ENCODE measurements at places on chromosomes 3 and 15.

DNA sequence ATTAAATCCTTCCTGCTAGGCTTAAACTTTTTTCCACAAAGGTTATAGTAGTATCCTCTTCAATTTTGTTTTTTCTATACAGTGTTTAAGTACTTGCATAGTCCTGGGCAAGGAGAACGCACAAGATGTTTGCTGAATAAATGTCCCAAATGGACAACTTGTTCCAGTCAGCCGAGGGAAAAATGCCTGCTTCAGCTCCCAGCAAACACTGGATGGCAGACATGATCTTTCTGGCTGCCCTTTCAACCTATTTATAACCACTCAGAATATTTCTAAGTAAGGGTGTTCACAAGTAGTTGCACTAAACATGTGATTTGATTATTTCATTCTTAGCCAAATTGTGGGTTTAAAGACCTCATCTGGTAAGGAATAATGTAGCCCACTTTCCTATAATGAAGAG, 29.8 kb downstream of the GNB4 start:
- DNase-seq, result peak; percentile 51

- DNase-seq, result no peak
Measured at GRCh38 chr3:45131201-45131600, 15.0 kb downstream of the CDCP1 start.

DNA sequence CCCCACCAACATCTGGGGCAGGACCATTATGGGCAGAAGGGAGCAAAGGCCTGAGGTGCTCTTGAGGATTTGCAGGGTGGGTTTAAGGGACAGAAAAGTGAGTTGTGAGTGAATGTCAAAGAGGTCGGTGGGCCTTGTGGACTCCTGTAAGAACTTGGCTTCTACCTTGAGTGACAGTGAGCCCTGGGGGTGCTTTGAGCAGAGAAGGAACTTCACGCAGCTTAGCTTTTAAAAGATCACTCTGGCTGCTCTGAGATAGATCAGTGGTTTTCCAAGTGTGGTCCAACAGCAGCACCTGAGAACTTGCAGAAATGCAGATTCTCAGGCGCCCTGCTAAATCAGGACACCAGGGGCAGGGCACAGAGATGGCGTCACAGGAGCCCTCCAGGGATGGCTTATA, 15.3 kb upstream of the ALAS1 start:
- no peak for DNase-seq

DNA sequence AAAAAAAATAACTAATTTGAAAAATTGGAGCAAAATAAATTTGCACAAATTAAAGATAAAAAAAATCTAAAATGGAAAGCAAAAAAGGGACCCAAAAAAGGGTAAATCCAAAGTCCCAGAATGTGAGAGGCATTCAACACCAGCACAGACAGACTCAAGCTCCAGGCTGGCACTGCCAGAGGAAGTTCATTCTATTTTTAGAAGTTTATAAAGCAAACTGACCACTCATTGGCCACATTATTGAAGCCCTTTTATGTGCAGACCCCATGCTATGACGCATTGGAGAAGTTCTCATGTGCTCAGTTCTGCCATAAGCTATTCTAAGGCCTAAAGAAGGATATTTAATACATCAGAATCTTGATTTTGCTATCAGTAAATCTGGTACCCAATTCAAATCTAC, 17.6 kb upstream of the BOC start:
- DNase-seq, result no peak

- no peak for DNase-seq
Measured at GRCh38 chr3:445960-446359, 249.4 kb downstream of the CHL1 start.

DNA sequence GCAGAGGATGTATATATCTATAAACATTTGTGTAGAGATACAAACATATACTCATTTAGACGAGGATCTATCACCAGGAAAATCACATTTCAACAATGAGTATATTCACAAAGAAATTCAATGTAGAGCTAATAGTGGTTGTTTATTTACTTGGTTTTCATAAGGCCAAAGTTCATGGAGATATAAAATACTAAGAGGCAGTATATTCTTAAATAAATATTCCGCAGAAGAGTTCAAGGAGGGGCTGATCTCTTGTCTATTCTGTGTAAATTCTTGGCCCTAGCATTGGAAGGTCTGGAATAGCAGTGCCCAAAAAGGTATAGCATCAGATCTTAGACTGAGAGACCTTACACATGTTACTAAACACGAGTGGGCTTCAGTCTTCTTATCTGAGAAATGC, 122.1 kb downstream of the EDEM1 start:
- no peak for DNase-seq

- peak; percentile 73 for DNase-seq
Measured at GRCh38 chr3:40116478-40117177, 192.9 kb upstream of the EIF1B start.

- DNase-seq, result no peak
Measured at GRCh38 chr3:160987982-160988964, 116.9 kb downstream of the B3GALNT1 start.

DNA sequence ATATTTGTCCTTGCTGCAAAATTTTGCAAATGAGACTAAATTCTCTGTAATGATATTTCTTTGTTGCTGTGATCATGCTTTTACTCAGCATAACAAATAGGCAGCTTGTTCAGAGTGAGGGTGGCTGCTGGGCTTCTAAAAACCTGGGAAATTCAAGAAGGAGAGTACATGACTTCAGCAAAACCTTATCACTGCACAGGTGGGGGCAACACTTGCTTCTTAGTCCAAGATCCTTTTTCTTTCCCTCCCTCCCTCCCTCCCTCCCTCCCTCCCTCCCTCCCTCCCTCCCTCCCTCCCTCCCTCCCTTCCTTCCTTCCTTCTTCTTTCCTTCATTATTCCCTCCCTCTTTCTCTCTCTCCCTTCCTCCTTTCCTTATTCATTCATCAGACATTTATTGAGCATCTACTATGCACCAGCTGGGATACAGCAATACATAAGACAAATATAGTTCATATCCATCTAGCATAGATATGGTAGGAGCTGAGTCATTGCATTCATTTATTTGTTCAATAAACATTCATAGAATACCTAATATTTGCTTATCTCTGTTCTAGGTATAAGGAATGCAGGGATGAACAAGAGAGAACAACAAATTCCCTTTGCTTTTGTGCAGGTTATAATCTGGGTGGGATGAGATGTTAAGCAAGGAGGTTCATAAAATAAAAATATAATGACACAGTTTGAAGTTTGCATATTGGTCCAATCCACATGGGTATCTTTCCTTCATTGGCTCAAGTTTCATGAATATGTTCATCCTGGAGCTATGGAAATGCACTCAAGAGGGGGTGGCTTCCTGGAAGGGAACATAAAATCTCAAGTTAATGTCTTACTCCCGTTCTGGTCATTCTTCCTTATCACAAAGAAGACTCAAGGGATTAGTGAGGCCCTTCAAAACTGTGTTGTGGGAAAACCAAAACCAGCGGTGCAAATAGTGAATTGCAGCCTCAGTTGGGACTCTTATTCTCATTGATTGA, 210.7 kb downstream of the PDCD6IP start:
- no peak for DNase-seq

- DNase-seq, result no peak
Measured at GRCh38 chr15:28955160-28955992, 69.6 kb downstream of the APBA2 start.

- DNase-seq, result peak; percentile 29
Measured at GRCh38 chr3:6799264-6799915, 61.5 kb upstream of the GRM7 start.

DNA sequence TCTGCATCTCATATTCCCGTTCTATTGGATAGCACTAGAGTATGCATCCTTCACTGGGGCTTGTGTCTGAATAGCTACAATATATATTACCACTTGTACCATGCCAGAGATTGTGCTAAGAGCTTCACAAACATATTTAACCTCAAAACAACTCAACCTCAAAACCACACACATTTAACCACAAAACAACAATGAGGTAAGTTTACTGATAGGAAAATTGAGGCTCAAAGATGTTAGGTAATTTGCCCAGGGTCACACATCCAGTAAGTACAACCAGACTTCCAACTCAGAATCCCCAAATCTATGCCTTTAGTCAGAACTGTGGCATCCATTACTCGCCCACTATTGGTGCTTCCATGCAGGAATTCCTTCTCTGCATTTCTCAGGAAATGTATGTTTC, 220.0 kb downstream of the FAM43A start:
- DNase-seq, result no peak

Measured in AG20443 (cell line).